Amygdala (tissue), 56 donors: ENCODE measurements at places on chromosomes 11 and 22.

DNA sequence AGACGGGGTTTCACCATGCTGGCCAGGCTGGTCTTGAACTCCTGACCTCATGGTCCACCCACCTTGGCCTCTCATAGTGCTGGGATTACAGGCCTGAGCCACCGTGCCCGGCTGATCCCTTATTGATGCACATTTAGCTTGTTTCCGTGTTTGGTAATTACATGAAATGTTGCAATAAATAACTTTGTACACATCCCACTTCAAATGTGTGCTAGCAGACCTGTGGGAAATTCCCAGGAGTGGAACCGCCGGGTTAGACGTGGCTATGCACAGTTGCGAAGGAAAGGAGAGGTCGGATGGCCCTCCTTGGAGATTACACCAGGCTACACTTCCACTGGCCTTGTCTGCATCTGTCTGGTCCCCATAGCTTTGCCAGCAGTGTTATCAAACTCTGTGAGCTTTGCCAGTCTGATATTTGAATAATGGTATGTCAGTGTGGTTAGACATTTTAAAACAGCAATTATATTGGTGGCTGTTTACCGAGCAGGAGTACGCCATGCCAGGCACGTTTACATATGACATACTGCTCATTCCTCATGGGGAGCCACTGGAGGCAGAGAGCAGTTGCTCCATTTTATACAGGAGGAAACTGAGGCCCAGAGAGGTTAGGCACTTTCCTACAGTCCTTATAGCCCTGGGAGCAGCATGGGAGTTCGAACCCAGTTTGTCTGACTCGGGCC lies 27.2 kb upstream of the SYT7 start:
- DNase-seq: no peak

- DNase-seq: no peak
Measured at GRCh38 chr11:62917906-62918502, 3.2 kb downstream of the CHRM1 start.

DNA sequence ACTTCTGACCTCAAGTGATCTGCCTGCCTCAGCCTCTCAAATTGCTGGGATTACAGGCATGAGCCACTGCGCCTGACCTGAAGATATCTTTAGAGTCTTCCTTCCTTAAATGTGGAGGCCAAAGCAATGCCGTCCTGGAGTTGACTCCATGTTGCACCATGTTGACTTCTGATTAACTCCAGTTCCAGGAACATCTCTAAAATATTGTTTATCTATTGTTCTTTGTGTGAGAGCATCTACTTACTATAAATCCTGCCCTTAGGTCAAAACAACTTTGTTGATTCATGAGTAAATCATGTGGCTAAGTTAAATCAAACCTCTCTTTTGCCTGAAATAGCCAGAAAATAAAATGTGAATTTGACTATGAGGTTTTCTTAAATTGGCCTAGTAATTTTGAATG lies 56.6 kb upstream of the CAPRIN1 start:
- DNase-seq: no peak

DNA sequence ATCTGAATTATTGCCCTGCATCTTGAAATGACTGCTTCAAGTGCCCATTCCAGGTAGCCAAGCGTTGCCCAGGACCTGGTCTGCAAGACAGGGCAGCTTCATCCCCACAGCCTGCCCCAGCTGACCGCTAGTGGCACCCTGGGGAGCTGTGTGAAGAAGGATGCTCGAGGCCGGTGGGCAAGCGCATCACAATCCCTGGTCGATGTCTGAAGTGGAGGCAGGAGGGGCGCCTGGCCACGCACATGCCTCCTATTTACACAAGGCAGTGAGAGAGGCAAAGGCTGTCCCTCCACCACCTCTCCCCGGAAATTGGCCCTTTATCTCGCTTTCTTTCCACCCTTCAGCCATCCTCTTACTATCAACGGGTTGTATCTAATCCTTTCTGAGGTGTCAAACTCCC lies 28.1 kb upstream of the PHF21A start:
- no peak for DNase-seq

GRCh38 chr22:22746061-22746962 lies 101.9 kb downstream of the GGTLC2 start:
- no peak for DNase-seq
